ENCODE measurements at places on chromosomes 2 and 18. TPM values are rescaled to one million over a fixed set of nuclear protein-coding genes. Genes with fewer than 3 reads are reported as not detected.

DNA sequence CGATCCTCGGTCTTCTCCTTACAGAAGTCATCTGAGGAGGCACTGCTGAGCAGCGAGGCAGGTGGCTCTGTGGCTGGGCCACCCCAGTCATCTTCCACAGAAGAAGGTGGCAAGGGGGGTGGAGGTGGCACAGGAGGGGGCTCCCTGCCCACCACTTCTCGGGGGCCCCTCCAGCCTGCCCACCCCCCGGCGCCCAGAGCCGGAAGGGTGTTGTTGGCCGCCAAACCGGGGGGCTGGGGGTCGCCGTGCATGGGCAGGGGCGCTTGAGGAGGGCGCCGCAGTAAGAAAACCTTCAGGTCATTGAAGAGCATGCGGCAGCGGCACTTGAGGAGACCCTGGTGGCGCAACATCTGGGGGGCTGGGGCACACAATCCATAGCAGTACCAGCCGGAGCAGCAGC, 2.5 kb downstream of the MARCHF4 start:
- H3K4me3 ChIP-seq = no peak overlapping the region
- no peak for DNase-seq
- H3K4me1 ChIP-seq = peaks cover 16% of the 10 kb centered on the region
- no peak overlapping the region for H3K27ac ChIP-seq

DNA sequence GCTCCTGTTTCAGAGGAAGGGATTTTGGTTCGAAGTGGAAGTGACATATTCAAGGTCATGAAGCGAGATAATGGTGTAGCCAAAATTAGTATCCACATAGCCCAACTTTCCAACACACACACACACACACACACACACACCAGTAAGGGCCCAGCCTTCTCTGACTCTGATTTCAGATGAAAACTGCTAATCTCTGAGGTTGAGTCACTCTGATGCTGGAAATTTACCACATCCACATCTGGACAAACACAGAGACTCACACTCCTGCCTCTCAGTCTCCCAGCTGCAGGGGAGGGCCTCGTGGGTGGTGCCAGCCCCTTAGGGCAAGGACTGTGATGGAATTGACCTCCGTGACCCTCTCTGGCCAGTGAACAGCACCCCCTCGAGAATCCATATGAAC, 29.0 kb upstream of the SLC35F6 start:
- no peak overlapping the region for H3K4me3 ChIP-seq
- H3K36me3 ChIP-seq = no peaks in the 10 kb centered on the region
- peak overlapping the region; percentile 83 for H3K27ac ChIP-seq
- H3K4me1 ChIP-seq = peaks cover 21% of the 10 kb centered on the region
- H3K27me3 ChIP-seq = no peaks in the 10 kb centered on the region

- H3K4me3 ChIP-seq = no peak overlapping the region
- H3K4me1 ChIP-seq = peaks cover 3% of the 10 kb centered on the region
- no peak for DNase-seq
Observed at GRCh38 chr2:191941376-191941929, 94.6 kb upstream of the CAVIN2 start.

DNA sequence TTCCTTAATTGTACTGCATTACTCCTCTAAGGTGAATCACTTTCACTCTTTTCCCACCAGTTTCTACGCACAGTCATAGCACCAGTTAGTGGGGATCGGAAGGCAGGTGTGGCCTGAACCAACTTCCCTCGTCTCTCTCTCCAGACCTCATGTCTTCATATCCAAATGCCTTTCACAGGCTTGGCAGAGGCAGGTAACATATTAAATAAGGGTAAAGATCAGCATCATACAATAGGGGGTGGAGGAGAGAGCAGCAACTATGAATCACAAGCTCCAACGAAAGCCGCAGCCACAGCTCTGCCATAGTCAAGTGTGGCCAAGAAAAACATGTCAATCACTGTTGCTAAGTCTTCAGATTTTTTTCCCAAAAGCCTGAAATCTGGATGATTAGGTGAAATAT, 40.3 kb downstream of the AP1S3 start:
- no peaks in the 10 kb centered on the region for H3K36me3 ChIP-seq
- no peak for DNase-seq
- no peaks in the 10 kb centered on the region for H3K4me1 ChIP-seq

DNA sequence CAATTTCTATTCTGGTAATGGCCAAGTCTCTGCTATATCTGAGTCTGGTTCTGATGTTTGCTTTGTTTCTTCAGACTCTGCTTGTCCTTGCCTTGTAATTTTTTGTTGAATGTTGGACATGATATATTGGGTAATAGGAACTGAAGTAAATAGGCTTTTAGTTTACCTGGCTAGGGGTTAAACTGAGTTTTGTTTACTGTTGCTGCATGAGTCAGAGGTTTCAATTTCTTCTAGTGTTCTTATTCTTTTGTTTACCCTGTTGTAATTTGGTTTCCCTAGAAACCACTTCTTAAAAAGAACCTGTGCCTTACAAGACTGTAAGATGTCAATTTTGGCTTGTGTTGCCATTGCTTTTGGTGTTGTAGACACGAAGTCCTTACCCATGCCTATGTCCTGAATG, 285.0 kb upstream of the KCNH7 start:
- no peaks in the 10 kb centered on the region for H3K36me3 ChIP-seq
- H3K4me1 ChIP-seq = no peaks in the 10 kb centered on the region
- H3K4me3 ChIP-seq = no peak overlapping the region
- H3K27ac ChIP-seq = no peak overlapping the region

- DNase-seq = no peak
- H3K36me3 ChIP-seq = peaks cover 42% of the 10 kb centered on the region
- H3K4me1 ChIP-seq = peaks cover 26% of the 10 kb centered on the region
Observed at GRCh38 chr2:172999641-173000386, 75.8 kb upstream of the MAP3K20 start.

DNA sequence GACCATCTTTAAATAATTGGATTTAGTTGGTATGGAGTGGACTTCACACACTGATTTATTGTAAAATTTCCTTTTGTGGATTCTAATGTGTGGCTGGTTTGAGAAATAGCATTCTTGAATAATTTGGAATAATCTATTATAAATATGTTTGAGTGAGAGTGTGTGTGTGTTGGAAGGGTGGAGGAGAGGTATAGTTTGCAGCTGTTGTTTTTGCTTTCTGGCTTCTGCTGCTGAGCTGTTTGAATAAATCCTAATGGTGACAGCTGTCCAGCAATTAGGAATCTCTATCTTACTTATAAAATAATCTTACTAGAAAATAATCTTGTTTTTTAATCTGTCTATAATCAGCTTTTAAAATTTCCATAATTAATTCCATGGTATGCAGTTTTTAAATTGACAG, 1283.0 kb upstream of the CDH2 start:
- H3K36me3 ChIP-seq = no peaks in the 10 kb centered on the region
- H3K4me1 ChIP-seq = no peaks in the 10 kb centered on the region
- no peak overlapping the region for H3K27ac ChIP-seq
- no peak for DNase-seq

DNA sequence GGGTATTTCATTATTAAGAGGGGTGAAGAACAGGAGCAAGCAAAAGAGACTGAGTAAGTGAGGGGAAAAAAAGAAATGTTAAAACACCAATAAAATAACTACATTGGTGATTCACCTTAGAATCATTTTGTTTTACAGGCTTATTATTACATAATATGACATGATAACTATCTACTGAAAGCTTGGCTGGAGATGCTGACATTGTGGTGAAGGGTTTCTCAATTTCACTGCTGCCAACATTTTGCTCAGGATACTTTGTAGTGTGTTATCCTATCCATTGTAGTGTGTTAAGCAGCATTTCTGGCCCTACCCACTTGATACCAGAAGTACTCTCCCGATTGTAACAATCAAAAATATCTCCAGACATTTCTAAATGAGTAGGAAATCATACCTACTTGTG, 1564.6 kb upstream of the NXPH2 start:
- H3K27ac ChIP-seq = no peak overlapping the region
- H3K4me3 ChIP-seq = no peak overlapping the region
- no peaks in the 10 kb centered on the region for H3K4me1 ChIP-seq
- no peak for DNase-seq
- H3K27me3 ChIP-seq = no peaks in the 10 kb centered on the region

GRCh38 chr2:218397463-218397819, 2.2 kb upstream of the CTDSP1 start:
- H3K4me1 ChIP-seq = peaks cover 24% of the 10 kb centered on the region
- peak overlapping the region; percentile 96 for H3K4me3 ChIP-seq
- H3K27me3 ChIP-seq = no peaks in the 10 kb centered on the region

- no peak overlapping the region for H3K4me3 ChIP-seq
- H3K27ac ChIP-seq = no peak overlapping the region
- H3K27me3 ChIP-seq = no peaks in the 10 kb centered on the region
- peaks cover 9% of the 10 kb centered on the region for H3K4me1 ChIP-seq
- DNase-seq = no peak
Observed at GRCh38 chr2:219120082-219120481, 40.5 kb downstream of the NHEJ1 start.

DNA sequence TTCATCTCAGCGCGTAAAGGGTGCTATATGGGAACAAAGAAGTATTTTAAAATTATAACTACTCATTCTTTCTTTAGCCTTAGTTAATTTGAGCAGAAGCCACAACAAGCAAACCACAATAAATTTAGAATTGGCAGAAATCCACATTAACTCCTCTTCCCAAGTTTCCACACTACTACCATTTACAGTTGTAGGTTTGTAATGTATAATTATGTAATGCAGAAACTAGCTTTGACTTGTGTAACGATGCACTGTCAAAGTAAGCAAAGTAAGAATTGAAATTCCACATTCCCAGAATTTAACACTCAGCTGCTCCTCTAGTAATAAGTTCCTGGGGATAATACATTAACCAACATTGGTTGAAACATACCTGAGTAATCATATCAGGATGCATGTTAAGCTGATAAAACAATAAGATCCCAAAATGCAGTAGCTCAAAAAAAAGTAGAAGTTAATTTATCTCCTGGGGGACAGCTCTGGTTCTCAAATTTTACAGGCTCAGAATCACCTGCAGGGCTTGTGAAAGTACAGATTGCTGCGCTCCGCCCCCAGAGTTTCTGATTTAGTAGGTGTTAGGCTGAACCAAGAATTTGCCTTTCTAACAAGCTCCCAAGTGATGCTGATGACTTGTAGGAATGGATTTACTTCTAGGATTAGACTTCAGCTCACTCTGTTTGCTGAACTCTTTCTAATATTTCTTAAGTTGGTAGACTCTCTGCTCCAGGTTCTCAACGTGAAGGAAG, 9.9 kb downstream of the GRP start:
- H3K27ac ChIP-seq = no peak overlapping the region
- no peak overlapping the region for H3K4me3 ChIP-seq
- DNase-seq = no peak
- H3K36me3 ChIP-seq = no peaks in the 10 kb centered on the region

- H3K27ac ChIP-seq = no peak overlapping the region
- no peak overlapping the region for H3K4me3 ChIP-seq
- H3K36me3 ChIP-seq = no peaks in the 10 kb centered on the region
- DNase-seq = no peak
- H3K27me3 ChIP-seq = no peaks in the 10 kb centered on the region
- peaks cover 10% of the 10 kb centered on the region for H3K4me1 ChIP-seq
Observed at GRCh38 chr2:12592296-12592695, 124.4 kb upstream of the TRIB2 start.

GRCh38 chr2:206979922-206980321, 40.6 kb downstream of the CPO start:
- no peak for DNase-seq
- H3K27ac ChIP-seq = no peak overlapping the region
- H3K36me3 ChIP-seq = no peaks in the 10 kb centered on the region

HOXD13 gene
- total RNA-seq = not detected

SCN7A gene
- total RNA-seq = 9.5 TPM

SMYD1 gene
- total RNA-seq = 0.06 TPM

TMEM247 gene
- total RNA-seq = not detected

PDE6D gene
- total RNA-seq = 65.3 TPM

TACR1 gene
- total RNA-seq = not detected

CXCR1 gene
- 0.68 TPM for total RNA-seq

STON1 gene
- 7.2 TPM for total RNA-seq

IL1R2 gene
- 18.4 TPM for total RNA-seq

TMX3 gene
- 36.2 TPM for total RNA-seq

B3GNT7 gene
- 52.2 TPM for total RNA-seq

TMBIM1 gene
- total RNA-seq = 187 TPM

ZNF521 gene
- total RNA-seq = 270 TPM

SPRED2 gene
- 16.4 TPM for total RNA-seq

GKN2 gene
- total RNA-seq = not detected

ACVR1C gene
- 0.18 TPM for total RNA-seq

SPATA3 gene
- total RNA-seq = not detected
